ENCODE measurements at places on chromosomes 7 and 10.

DNA sequence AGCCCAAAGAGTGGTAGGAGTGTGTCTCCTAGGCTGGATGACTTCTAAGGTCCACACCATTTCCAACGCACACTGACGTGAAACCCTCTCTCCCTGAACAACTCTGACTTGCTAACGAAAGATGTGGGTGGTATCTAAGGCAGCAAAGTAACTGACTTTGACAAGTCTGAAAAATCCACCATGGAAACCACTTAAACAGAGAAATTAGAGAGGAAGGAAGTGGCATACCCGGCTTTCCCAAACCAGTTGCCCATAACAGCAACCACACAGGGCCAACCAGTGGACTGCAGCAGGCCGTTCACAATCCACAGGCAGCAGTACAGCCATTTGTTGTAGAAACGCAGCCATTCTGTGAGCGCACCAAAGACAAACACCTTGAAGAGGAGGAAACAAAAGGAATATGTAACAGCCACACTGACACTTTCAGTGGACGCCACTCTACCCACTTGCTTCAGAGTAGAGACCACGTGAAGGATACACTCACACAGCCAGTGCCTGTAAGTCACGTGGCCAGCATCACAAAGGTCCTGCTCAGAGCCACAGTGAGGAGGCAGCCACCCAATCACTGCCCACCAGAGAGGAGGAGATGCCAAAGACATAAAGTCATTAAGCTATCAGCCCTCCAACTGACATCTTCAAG lies 39.8 kb downstream of the SLC37A3 start:
- DNase-seq, result no peak

DNA sequence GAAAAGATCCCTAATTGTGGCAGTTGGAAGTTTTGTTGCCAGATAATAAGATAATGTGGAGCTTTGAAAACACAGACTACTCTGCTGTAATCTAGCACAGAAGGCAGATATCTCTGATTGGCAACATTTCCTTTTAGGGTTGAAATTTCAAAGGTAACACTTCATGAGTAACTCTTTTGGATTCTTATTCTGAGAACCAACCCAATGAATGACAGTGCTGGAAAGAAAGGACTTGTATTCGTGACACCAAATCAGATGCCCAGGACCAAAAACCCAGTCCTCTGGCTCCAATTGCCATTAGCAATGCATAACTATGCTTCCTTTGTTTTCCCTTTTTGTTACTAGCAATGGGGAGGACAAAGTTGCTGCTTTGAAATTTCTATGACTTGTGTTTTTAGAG lies 41.0 kb upstream of the ELMO1 start:
- no peak for DNase-seq

DNA sequence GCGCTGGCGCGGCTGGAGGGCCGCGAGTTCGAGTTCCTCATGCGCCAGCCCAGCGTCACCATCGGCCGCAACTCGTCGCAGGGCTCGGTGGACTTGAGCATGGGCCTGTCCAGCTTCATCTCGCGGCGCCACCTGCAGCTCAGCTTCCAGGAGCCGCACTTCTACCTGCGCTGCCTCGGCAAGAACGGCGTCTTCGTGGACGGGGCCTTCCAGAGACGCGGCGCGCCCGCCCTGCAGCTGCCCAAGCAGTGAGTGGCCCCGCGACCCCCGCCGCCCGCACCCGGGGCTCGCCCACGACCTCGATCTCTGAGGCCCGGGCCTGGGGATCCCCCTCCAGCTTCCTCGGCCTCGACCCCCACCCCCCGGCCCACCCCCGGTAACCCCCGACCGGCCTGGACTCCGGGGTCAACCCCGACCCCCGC lies 537 bp downstream of the FOXK1 start:
- DNase-seq, result no peak

DNA sequence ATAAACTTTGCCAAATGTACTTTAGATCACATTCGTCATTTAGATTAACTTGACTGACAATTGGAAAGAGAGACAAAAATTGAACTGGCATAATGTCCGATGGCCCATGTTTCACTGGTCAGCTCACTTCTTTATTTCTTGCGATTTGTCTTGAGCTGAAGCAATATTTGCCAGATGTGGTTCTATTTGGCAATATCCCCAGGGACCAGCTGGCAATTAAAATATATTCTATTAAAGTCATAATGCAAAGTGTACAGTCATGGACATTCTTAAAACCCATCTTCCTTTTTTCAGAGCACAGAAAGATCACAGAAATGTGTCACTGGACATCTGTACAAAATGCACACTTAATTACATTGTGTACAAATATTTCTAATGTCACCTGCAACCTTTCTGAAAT lies 26.3 kb downstream of the NEBL start:
- no peak for DNase-seq

DNA sequence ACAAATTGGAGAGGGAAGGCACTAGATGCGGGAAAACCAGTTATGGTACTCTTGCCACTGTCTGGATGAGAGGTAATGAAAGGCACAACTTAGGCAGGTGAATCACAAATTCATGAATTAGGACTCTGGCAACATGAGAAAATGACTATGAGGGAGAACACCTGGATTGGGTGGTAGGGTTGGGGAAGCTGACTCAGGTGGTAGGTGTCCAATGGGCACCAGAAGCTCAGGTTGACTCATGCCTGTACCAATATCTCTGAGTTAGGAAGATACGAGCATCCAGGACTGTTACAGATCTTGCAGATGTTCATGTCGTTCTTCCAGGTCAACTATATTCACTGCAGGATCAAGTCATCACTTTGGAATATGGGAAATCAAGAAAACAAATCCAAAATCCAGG lies 56.7 kb downstream of the NPY start:
- DNase-seq, result no peak

GRCh38 chr10:30557884-30558283 lies 71.7 kb downstream of the LYZL2 start:
- no peak for DNase-seq

Measured in NCI-H2081 (cell line).